ENCODE measurements at places on chromosomes 16 and 17. TPM values are rescaled to one million over a fixed set of nuclear protein-coding genes. Genes with fewer than 3 reads are reported as not detected.

Gene HOXB5
- polyA plus RNA-seq = 51.2 TPM

Gene SLC13A2
- 11.1 TPM for polyA plus RNA-seq

Gene EVPL
- 13.2 TPM for polyA plus RNA-seq

Gene FZD2
- 37.6 TPM for polyA plus RNA-seq

GRCh38 chr17:80830020-80830780, 161.4 kb upstream of the CHMP6 start:
- no peak for DNase-seq

DNA sequence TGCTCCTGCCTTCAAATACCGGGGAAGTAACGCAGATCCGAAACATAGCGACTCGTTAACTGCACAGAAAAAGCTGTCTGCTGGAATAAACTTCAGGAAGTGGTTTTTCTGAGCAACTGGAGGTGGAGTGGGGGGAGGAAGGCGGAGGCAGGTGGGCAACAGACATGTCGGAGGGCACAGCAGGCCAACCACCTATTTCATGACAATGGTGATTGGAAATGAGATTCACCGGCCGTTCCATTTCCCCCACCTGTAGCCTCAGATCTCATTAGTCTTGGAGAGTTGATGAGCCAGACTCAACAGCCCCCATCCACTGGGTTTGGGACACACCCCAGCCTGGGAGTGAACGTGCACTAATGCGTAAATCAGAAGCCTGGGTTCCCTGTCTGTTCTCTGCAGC, 7.7 kb upstream of the PECAM1 start:
- DNase-seq = no peak
